ENCODE measurements at places on chromosomes 1 and 21.

DNA sequence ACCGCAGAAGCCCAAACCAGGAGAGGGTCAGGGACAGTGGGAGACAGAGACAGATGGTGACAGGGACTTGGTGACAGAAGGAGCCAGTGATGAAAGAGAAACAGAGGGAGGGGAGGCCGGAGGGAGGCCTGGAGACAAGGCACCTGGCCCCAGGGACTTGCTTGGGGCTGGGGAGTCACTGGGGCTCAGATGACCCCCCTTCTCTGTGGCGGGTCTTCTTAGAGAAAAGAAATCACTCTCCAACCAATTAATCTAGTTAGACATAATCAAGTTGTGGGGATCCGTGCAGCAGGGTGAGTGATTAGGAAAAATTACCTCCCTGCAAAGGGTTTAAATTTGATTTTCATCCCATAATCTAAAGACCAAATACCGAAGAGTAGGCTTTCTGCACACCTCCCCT, 519.8 kb downstream of the PTPRU start:
- no peak for DNase-seq

GRCh38 chr21:44583089-44583799, 2.8 kb upstream of the KRTAP10-5 start:
- no peak for DNase-seq

DNA sequence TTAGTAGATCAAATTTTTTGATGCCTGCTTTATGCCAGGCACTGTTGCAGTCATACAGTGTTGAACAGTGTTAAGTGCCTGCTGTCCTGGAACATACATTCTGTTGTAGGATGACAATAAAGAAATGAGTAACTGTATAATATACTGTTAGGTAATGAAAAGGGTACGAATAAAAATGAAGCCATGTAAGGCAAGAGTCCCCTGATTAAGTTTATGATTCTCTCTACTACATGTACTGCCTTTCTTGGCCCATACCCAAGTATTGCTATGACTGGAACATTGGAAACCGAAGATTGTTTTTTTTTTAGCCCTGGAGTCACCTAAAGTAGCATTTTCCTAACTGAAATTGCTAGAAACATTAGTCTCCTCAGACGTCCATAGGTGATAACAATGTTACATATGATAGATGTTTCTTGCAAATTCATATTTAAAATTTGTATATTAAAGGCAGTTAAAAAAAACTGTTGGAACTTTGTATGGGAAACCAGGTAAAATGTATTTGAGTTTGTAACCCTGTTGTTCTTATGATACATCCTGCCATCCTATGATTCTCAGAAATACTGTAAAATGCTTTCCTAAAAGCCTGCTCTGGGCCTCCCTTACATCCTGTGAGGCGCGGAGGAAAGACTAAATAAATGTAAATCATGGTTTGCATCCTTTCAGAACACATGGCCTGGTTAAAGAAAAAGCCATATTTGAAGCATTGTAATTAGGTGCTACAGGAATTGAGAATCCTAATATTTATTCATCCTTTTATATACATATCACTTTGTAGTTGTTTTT, 5.8 kb downstream of the ATP5PB start:
- no peak for DNase-seq

DNA sequence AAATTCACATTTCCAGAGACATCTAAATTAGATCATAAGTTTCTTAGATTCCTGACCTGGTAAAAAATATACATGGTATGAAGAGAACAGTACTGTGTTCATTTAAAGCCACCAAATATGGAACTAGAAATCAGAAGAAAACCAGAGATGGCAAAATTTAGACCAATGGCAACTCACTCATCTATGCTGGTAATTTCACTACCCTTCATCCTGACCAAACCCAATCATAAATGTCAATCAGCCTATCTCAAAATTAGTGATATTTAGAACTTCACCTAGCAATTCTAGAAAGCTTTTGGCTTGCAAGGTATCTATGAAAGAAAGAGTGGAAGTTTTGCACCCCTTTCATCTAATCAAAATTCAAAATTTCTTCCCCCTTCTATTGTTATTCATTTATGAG, 107.7 kb downstream of the NIBAN1 start:
- DNase-seq, result no peak

GRCh38 chr1:200038981-200039848, 11.7 kb downstream of the NR5A2 start:
- DNase-seq, result no peak

DNA sequence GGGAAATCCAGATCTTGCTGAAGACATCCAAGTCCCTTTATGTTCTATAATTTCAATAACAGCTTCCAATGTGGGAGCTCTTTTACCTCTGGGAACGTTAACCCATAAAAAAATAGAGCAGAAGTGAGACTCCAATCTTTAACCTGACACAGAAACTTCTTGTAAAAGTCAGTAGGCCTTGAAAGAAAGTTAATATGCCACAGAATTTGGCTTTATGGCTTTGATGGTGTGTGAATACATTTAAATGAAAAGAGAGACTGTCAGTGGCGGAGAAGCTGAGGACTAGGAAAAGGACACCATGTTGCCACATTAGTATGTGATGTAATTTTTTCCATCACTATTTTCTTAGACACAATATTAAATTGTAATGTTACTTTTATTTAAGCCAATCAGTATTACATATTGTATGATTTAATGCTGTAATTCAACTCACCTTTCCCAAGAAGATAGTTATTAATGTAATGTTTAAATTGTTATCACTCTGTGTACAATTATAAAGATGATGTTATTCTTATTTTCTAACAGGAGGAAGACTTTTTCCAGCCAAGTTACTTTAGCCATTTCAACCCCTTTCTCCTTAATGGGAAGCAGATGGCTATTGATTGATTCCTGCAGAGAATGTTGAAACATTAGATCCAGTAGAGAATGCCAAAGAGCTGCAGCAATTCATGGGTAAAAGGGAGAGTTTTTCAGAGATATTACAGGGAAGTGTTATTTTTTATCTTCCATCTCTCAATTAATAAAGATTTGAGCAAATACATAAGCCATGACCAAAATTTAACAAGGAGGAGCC, 17.5 kb upstream of the CLDN8 start:
- DNase-seq, result no peak

GRCh38 chr1:154502066-154502743, at the start of the genes SHE and TDRD10:
TSS of gene SHE (minus strand) at chr1:154502412. CDS start at chr1:154502026, 386 bp downstream.
TSS of gene TDRD10 (plus strand) at chr1:154502219. CDS start at chr1:154506904, 4,685 bp downstream.
- no peak for DNase-seq

- no peak for DNase-seq
Measured at GRCh38 chr1:25063591-25064416, 133.7 kb upstream of the RUNX3 start.

- DNase-seq, result no peak
Measured at GRCh38 chr1:65432918-65433317, 12.4 kb downstream of the LEPR start.

DNA sequence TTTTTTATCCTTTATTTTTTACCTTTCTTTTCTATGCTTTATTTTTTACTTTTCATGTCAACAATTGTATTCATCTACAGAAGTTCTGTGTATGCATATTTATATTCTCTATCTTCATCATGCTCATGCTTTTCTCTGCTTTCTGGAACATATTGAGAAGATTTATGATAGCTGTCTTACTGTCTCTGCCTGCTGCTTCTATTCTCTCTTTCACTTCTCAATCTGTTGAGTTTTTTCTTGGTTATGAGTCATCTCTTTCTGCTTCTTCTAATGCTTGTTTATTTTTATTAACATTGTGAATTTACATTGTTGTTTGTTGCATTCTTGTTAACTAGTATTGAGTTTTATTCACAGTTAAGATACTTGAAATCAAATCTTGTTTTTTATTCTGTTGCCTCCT, 22.6 kb downstream of the F5 start:
- no peak for DNase-seq

GRCh38 chr1:164625004-164625617, 66.1 kb downstream of the PBX1 start:
- no peak for DNase-seq

DNA sequence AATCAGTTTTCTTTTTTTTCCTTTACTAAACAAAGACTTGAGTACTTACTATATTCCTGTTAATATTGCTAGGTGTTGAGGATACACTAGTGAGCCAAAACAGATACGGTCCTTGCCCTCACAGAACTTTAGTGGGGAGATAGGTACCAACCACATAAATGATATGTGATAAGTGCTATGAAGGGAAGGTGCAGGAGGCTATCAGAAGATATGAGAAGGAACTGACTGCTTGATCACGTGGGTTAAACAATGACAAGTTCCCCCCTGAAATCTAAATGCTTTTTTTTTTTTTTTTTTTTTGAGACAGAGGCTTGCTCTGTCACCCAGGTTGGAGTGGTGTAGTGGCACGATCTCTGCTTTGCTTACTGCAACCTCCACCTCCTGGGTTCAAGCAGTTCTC, 25.0 kb downstream of the RBM15 start:
- no peak for DNase-seq

DNA sequence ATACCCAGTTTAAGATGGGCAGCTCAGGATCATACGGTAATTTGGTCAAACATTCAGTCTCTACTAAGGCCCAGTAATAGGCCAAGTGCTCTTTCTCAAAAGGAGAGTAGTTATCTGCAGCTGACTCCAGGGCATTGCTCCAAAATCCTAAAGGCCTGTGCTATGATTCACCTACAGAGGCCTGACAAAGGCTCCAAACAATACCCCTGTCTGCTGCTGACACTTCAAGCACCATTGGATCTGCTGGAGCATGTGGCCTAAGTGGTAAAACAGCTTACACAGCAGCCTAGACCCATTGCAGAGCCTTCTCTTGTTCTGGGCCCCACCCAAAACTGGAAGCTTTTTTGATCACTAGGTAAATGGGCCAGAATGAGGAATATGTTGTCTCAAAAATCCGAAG, 22.8 kb downstream of the SLAMF7 start:
- DNase-seq, result no peak

Data from NK-92 treated with Interleukin-12 subunit alpha and Interleukin-12 subunit beta, amount 100 ng/mL, for 24 hours (cell line).